Gastroesophageal sphincter (tissue), 4 donors: ENCODE measurements at places on chromosomes 1 and 21. TPM values are rescaled to one million over a fixed set of nuclear protein-coding genes. Genes with fewer than 3 reads are reported as not detected.

- no peak for ATAC-seq
Measured at GRCh38 chr1:229842302-229843255, 216.5 kb downstream of the URB2 start.

- no peak for ATAC-seq
Measured at GRCh38 chr1:56216218-56216617, 363.1 kb downstream of the PLPP3 start.

Gene GBP6
- total RNA-seq, result 0.54 TPM

GRCh38 chr1:64986903-64987871 lies 20.8 kb upstream of the JAK1 start:
- peak; percentile 65 for ATAC-seq

- ATAC-seq, result no peak
Measured at GRCh38 chr1:1031659-1032235, 11.8 kb downstream of the AGRN start.

DNA sequence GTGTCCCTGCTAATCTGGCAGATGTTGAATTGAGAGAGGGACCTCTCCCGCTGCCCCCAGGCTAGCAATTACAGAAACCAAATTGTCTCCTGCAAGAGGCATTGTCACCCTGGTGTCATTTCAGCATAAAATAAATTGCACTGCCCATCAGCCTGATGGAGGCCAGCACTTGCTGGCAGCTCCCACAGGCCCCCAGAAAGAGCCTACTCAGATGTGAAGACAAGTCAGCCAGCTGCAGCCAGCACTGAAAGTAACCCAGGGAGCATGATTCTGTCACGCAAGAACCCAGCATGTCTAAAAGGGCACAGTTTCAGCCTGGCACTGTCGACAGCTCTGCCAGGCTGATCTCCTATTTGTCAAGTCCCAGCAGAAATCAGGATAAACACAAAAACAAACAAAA lies 110.3 kb upstream of the CTTNBP2NL start:
- no peak for ATAC-seq

- ATAC-seq, result no peak
Measured at GRCh38 chr1:67646145-67647035, 38.6 kb upstream of the GADD45A start.

- no peak for ATAC-seq
Measured at GRCh38 chr1:33819290-33819912, 44.5 kb upstream of the HMGB4 start.

- ATAC-seq, result peak; percentile 36
Measured at GRCh38 chr21:34004974-34005373, 68.4 kb upstream of the MRPS6 start.

DNA sequence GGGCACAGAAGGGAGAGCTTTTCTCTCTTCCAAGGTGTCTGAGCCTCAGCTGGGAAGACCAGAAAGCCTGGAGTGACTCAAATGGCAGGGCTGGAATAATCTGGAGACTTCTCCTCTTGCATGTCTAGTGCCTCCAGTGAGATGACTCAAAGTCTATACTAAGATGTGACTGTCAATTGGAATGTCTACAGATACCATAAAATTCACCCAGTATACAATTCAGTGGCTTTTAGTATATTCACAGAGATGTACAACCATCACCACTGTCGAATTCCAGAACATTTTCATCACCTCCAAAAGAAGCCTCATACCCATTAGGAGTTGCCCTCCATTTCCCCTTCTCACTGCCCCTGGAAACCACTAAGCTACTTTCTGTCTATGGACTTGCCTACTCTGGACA lies 47.9 kb upstream of the CNN3 start:
- no peak for ATAC-seq

DNA sequence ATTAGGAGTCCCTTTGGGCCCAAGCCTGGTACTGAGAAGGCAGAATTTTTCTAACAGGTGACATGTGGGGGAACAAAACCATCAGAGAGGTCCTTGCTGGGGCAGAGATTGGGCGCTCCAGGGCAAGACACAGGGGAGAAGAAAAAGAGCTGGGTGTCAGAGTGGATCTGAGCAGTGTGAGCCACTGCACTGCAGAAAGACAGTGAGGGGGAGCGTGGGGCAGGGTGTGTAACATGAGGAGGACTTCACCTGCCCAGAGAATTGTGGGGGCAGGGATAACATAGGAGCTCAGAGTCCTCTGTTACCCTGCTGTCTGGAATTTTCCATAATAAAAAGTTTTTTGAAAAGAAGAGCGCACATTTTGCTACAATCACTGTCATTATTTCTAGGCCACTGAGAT lies 25.5 kb upstream of the CSF3R start:
- no peak for ATAC-seq

DNA sequence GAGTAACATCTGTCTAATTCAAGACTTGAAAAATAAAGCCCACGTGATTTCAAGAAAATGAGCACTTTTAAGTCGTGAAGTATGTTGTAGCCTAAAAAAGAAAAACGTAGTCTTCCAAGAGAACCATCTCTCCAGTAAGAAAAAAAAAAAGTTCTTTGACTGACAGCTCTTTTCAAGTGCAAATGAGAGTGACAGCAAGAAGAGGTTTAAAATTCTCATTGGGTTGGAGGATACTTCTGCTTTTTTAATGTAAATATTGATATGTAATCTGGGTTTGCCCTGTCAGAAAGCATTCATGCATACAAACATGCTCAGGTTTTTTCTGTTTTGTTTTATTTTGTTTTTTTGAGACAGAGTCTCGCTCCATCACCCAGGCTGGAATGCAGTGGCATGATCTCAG lies 32.3 kb upstream of the PRDM2 start:
- no peak for ATAC-seq

DNA sequence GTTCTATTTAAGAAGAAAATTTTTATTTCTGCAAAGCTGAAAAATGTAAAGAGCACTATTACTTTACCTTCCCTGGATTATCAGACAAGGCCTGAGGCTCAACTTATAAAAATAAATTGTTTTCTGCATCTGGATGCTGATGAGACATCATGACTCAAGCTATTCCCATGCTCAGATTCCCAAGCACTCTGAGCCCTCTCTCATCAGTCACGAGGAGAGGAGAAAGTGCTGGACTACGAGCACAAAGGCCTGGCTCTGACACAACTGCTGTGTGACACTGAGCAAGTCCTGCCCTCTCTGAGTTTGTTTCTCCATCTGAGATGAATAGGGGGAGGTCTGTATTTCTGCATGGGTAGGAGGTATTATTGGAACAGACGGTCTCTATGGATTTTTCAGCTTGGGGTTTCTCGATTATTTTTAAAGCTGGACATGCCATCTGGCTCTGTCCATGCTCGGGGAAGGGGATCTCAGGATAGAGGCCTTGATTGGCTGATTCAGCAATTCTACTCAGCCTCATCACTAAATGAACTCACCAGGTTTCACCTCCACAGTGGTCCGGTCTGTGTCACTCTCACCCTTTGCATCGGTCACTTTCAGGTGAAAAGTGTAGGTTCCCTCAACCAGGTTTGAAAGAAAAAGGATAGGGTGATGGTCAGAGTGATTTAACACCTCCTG lies 107.7 kb downstream of the KIAA0319L start:
- ATAC-seq, result no peak

Gene OR14K1
- total RNA-seq, result not detected

DNA sequence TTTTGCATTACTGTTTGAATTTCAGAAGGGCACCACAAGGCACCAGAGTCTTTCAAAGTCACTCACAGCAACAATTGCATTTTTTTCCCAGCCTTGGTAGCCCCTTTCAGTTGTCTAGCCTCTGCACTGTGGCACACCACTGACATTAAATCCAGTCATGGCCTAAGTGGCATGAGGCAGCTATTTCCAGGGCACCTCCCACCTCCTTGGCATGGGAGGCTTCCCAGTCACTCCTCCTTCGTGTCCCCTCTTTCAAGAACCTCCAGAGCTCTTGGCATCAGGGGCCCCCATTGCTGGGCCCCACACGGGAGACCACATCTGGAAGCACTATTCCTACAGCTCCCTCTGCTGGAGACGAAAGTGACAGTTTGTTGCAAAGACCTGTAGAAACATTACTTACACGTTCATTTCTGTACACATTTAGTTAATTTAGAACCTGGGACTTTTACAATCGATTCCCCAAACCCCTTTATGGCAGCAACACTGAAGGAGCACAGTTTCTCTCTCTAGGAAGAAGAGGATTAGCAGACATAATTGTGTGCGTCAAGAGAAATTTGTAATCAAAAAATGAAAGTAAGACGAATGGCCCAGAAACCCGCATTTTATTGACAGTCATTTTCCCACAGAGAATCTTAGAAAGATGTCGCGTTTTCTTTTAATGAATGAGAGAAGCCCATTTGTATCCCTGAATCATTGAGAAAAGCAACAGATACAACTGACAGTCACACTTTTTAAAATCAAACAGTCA lies 5.7 kb upstream of the CHD5 start:
- ATAC-seq, result no peak

- ATAC-seq, result no peak
Measured at GRCh38 chr1:172277275-172277674, 143.2 kb upstream of the C1orf105 start.

Gene C8B
- not detected for total RNA-seq
